ENCODE measurements at places on chromosomes 6 and 20.

DNA sequence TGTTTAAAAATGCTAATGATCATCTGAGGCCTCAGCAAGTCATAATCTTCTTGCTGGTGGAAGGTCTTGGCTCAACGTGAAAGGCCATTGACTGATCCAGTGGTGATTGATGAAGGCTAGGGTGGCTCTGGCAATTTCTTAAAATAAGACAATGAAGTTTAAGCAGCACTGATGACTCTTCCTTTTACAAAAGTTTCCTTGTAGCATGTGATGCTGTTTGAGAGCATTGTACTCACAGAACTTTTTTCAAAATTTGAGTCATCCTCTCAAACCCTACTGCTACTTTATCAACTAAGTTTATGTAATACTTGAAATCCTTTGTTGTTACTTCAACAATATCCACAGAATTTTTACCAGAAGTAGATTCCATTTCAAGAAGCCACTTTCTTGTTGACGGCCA lies 382.3 kb downstream of the ESR1 start:
- no peak for DNase-seq

DNA sequence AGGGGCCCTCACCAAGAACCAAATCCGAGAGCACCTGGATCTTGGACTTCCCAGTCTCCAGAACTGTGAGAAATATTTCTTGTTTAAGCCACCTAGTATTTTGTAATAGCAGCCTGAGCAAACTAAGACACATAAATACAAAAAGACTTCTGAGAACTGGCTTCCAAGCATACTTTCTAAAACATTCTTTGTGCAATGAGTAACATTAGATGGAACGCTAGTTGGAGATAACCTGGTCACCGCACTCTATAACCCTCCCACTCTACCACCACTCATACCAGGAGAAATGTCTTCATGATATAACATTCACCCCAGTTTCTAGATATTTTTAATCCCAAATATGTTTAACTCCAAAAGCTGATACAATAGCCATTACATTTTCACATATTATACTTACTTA lies 169.5 kb upstream of the THEMIS start:
- no peak for DNase-seq

- no peak for DNase-seq
These were observed 327.6 kb upstream of the ARID1B start for GRCh38 chr6:156449569-156449968.

GRCh38 chr6:54860132-54860531 lies 13.6 kb downstream of the FAM83B start:
- DNase-seq, result no peak

GRCh38 chr6:85756982-85757381 lies 114.3 kb upstream of the SYNCRIP start:
- no peak for DNase-seq

DNA sequence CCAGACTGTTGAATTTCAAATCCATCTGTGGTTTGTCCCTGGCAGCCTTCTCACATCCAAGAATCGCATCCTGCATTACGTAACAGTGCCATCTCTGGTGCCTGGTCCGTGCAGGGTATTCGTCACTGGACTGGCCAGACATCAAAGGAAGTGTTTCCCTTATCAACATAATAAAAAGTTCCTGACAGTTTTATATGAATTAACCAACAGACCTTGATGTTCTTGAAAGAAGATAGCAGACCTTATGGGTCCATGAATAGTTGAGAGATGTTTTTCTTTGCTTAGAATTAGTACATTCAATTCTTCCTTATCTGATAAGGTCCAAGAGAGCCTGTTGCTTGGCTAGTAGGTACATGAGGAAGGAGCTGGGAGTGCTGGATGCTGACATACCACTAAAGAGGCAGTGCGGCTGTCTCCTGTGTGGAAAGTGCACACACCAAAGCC lies 77.6 kb downstream of the PHACTR2 start:
- DNase-seq, result peak; percentile 63

DNA sequence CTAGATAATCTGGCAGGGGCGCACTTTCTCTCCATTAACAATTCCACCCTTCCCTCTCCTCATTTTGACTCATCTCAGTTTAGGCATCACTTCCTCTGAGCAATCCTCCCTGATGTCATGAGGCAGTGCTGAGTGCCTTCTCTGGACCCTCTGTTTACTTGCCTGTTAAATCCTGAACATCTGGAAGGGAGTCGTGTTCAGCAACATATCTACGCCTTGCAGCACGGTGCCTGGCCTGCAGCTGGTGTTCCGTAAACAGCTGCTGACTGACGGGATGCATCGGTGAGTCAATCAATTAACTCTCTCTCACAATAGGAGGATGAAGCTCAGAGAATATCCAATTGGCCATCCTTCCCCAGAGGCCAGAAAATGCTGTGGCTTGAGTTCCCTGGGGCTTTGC lies 613.5 kb downstream of the PTPRT start:
- DNase-seq, result peak; percentile 66
